ENCODE measurements at places on chromosomes 16 and 17.

GRCh38 chr17:50688245-50688644 lies 19.5 kb downstream of the ANKRD40 start:
- no peak for DNase-seq

DNA sequence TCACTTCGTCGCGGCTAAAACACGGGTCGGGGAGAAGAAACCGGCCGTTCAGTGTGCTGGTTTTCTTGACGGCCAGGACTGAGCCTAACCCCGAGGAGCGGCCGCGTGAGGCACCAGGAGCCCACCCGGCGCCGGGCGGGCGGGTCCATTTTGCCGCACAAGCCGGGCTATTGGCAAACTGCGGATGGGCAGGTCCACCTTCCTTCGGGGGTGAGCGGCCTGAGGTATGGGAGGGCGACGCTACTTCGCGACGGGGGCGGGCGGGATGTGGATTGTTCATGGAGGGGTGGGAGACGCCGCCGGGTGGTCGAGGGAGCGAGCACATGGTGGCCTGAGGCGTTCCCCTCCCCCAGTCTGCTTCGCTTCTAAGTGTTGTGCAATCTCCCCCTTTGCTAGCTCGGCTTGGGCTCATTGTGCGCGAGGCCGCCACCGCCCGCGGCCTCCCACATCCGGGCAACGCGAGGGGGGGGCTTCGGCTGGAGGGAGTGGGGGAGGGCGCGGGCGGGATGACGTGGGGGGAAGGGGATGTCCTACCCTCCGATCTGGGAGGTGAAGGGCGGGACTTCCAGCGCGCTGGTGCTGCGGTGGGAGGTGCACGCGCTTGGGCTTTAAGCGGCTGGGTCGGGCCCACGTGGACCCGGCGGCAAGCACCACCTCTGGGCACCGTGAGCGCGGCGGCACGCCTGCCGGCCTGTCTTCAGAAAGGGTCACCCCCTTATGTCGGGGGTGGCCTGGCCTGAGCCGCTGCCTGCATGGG lies 5.9 kb upstream of the CD68 start:
- no peak for DNase-seq

- DNase-seq: no peak
These were observed at the start of gene CHST4 for GRCh38 chr16:71526111-71526631. TSS of gene CHST4 (plus strand) at chr16:71526426. CDS start at chr16:71536678, 10,252 bp downstream.

GRCh38 chr16:54870151-54870550 lies 60.5 kb upstream of the IRX5 start:
- no peak for DNase-seq

GRCh38 chr17:36707904-36708303 lies 106.5 kb downstream of the MRM1 start:
- no peak for DNase-seq
